Uterus (tissue), 4 donors: ENCODE measurements at places on chromosomes 4 and X. TPM values are rescaled to one million over a fixed set of nuclear protein-coding genes. Genes with fewer than 3 reads are reported as not detected.

PSAPL1 gene
- not detected for total RNA-seq

SH3BP2 gene
- total RNA-seq: 50.0 TPM

IL2RG gene
- 3.0 TPM for total RNA-seq

TMPRSS11D gene
- not detected for total RNA-seq

HEPH gene
- 9.1 TPM for total RNA-seq

AFAP1 gene
- total RNA-seq: 48.5 TPM

CCKAR gene
- not detected for total RNA-seq

EPGN gene
- not detected for total RNA-seq

CFP gene
- 2.0 TPM for total RNA-seq

CXCL11 gene
- total RNA-seq: not detected

CLDN2 gene
- total RNA-seq: not detected

ANAPC4 gene
- total RNA-seq: 67.4 TPM

PORCN gene
- 0.77 TPM for total RNA-seq

USP17L25 gene
- not detected for total RNA-seq

SGCB gene
- 33.8 TPM for total RNA-seq

RADX gene
- 2.1 TPM for total RNA-seq

ZNF732 gene
- not detected for total RNA-seq

MAGEC3 gene
- 0.70 TPM for total RNA-seq

DOK7 gene
- total RNA-seq: 3.9 TPM

SPACA5 gene
- not detected for total RNA-seq

LPAR4 gene
- 31.7 TPM for total RNA-seq

HAND2 gene
- total RNA-seq: 23.6 TPM

TCEAL6 gene
- total RNA-seq: 13.6 TPM

CLTRN gene
- 0.90 TPM for total RNA-seq

NAT8L gene
- 0.27 TPM for total RNA-seq

IGSF1 gene
- not detected for total RNA-seq

EDA gene
- 2.1 TPM for total RNA-seq

NLGN4X gene
- 42.5 TPM for total RNA-seq

UGT8 gene
- 8.5 TPM for total RNA-seq

OCRL gene
- 7.2 TPM for total RNA-seq

CSN1S1 gene
- total RNA-seq: not detected

SORCS2 gene
- 5.2 TPM for total RNA-seq

PPP1R2C gene
- not detected for total RNA-seq

NAP1L2 gene
- 10.4 TPM for total RNA-seq

FRAS1 gene
- 2.4 TPM for total RNA-seq

ANTXR2 gene
- total RNA-seq: 182 TPM

FAM156B gene
- total RNA-seq: 2.6 TPM

CFAP99 gene
- not detected for total RNA-seq

SPANXB1 gene
- not detected for total RNA-seq

RTL9 gene
- not detected for total RNA-seq

MUC7 gene
- not detected for total RNA-seq

CENPU gene
- total RNA-seq: 30.5 TPM

FAM3A gene
- total RNA-seq: 24.6 TPM

SFRP2 gene
- total RNA-seq: 52.9 TPM

PLK4 gene
- 1.0 TPM for total RNA-seq

TMEM150C gene
- total RNA-seq: 15.0 TPM

NLRP2B gene
- not detected for total RNA-seq

TRMT44 gene
- 3.3 TPM for total RNA-seq

SSR4 gene
- 26.9 TPM for total RNA-seq

FMR1 gene
- 26.9 TPM for total RNA-seq

GLUD2 gene
- total RNA-seq: 0.77 TPM

RAB33A gene
- total RNA-seq: not detected
